Activated CD4-positive, alpha-beta memory T cell treated with anti-CD3 and anti-CD28 coated beads, Interleukin-2, amount 10 ng/mL, durations not matched to agents 7 days and 5 days (primary cell): ENCODE measurements at places on chromosomes 7 and 10.

- DNase-seq = no peak
These were observed 4.7 kb downstream of the C10orf88 start for GRCh38 chr10:122949296-122949695.

GRCh38 chr10:90470966-90471365, 386.9 kb downstream of the HTR7 start:
- no peak for DNase-seq

GRCh38 chr7:67753891-67754290, 757.3 kb downstream of the TYW1 start:
- no peak for DNase-seq

DNA sequence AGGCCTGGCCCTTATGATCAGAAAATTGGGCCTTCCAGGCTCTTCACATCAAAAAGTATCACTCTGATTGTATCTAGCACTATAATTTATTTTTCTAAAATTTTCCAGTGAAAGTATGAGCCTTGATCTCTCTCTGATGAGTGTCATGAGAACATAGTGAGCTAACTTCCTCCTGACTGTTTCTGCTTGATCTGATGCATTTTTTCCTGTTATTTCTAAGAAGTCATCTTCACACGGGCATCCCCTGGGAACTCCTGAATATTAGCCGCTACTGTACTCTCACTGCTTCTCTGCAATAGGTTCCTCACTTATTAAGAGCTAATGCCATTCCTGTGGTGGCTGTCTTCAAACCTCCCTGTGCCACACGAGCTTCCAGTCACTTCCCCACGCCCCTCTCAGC, 63.1 kb upstream of the ZPBP start:
- DNase-seq = no peak

DNA sequence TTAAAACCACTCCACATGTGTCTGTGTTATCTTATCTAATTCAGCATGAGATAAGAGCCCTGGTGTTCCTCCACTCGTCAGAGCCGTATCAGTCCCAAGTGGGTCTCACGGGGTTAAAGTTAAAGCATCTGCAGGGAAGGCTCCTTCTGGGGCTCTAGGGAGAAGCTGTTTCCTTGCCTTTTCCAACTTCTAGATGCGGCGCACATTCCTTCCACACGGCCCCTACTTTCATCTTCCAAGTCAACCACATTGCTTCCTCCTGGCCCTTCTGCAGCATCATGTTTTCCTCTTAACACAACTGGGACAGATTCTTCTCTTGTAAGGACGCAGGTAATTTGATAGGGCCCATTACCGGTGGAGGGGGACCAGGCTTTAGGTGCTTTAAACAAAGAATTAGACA, 620.1 kb upstream of the DPP6 start:
- no peak for DNase-seq

GRCh38 chr10:88389456-88389855, 193.7 kb downstream of the RNLS start:
- peak; percentile 20 for DNase-seq

DNA sequence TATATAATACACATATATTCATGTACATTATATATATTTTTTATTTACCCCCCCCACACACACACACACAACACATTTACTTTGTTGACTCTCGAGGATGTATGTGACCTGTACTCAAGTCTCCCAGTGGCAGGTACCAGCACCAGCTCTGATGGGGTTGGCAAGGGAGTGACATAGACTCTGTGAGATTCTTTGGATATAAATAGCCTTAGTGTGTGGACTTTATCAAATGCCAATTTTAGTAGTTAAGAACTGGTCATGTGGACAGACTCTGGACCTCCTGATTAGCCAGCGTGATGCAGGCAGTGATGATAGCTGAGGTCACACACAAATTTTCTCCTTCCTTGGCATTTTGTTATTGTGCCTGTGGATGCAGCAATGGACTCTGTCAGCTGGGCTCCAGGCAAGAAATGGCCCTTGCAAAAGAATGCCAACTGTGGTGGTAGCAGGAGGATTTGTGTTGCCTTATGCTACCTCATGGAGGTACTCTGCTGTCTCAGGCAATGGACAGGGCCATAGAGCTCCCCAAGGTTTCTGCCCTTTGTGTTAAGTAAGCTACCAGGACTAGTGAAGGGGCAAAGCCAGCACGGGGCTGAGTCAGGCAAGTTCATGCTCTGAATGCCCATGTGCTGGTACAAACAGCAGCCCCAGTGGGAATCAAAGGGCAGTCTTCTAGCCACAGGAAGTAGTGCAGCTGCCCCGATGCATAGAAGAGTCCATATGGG, 224.6 kb upstream of the ZWINT start:
- DNase-seq = no peak

GRCh38 chr7:149789101-149789500, 15.7 kb upstream of the ZNF467 start:
- DNase-seq = no peak

- no peak for DNase-seq
These were observed 99.6 kb downstream of the SVIL start for GRCh38 chr10:29535012-29535777.

- no peak for DNase-seq
These were observed 24.7 kb downstream of the ANTXRL start for GRCh38 chr10:46311501-46311951.

- DNase-seq = no peak
These were observed 73.3 kb upstream of the NANOS1 start for GRCh38 chr10:118955951-118956801.

DNA sequence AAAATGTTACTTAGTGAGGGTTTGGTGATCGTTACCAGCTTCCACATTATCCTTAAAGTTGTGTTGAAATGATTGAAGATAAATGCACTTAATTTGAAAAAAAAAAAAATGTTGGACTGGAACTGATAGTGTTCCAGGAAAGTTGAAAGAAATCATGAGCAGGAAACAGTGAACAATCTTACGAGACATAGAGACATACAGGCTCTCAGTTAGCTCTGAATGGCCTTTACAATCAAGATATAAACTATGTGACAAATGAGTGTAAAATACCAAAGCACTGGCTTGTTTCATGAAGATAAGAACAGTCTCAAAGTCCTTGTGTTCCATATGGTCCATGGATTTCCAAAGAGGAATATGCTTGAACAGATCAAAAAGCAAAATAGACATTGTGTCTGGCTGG, 430.1 kb upstream of the ETV1 start:
- DNase-seq = no peak

DNA sequence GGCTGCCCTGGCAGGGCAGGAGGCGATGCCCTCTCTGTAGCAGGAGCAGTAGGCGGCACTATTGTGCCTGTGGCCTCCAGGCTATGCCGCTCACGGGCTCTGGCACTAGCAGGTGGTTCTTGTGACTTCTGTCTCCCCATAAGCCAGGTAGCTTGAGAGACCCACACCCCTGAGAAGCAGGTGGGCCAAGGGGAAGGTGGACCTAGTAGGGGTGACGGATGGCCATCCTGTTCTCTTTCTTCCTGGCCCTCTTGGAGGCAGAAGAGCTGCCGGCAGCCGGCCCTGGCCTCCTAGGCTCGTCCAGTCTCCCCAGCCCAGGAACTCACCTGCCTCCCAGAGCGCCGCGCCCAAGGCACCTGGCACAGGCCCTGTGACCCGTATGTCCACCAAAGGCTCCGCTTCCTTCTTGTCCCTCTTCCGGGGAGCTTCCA, 15.4 kb downstream of the MMRN2 start:
- DNase-seq = no peak

DNA sequence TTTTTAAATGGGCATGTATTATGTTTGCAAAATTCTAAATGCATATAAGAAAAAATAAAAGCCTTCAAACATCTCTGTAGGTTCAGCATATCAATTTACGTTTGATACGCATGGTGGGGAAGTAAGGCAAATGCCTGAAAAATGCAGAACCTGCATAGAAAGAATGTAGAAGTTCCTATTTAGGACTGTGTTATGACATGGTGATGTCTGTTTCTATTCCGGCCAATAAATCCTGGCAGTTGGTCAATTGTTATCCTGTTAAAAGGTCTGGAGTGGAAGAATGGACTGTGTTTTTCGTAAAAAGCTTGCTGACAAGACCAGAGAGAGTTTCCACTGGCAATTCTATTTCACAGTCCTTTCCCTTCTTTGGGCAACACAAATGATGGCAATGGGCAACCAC, 49.6 kb upstream of the CAV2 start:
- DNase-seq = no peak

GRCh38 chr10:132452216-132452650, 55.2 kb downstream of the PWWP2B start:
- DNase-seq = no peak

DNA sequence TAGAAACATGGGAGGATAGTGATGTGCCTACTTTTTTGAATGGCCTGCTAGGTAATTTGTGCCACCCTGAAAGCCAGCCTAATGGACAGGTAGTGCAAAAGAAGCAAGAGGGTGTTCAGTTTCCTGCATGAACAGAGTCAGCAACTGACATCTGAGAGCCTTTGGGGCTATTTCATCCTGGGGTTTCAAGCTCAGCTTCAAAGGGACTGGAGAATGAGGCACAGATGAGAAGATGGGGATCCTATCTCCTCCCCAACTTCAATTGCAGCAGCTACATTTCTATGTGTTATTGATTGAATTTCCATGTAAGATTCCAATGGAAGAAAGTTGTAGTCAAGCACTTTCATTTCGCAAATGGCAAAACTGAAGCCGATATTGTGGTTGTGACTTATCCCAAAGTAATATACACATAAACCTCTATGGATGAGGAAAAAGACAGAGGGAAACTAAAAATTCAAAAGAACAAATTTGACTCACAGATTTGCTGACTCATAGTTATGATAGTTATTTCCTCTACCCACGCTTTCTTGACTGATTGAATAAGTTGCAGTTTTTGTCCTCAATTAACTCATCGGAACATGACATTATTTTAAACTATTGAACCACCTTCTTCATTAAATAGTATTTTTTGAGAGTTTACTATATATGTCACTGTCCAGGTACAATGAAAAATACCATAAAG, 42.6 kb upstream of the NRP1 start:
- no peak for DNase-seq

DNA sequence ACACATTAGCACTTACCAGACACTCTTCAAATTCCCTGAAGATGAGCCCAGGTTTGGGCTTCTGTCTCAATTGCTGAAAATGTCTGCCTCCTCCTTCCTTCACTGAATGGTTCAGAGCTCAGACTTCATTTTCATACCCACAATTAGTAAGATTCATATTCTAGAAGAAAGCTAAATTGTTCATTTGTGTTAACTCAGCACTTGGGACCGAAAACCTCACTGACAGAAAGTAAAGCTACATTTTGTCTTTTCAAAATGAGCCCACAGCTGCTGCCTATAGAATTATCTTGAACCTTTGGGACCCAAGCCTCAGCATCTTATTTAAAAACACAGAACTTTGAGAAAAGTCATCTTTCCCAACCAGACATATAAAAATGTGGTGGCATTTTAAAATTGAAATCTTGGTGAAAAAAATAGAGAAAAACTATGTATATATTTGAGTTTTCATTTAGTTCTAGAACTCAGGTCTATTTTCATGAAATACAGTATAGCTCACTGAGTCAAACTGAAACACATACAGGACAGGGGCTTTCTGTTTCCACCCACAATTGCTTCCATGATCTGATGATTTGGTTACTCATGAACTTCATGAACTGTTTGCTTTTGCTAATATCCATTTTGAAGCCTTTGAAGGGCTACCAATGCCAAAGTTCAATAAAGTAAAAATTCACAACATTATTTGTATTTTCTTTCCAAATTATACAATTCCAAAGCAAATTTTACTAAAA, 119.1 kb upstream of the PFKP start:
- no peak for DNase-seq

GRCh38 chr10:122347170-122347841, 27.2 kb upstream of the PLEKHA1 start:
- no peak for DNase-seq

DNA sequence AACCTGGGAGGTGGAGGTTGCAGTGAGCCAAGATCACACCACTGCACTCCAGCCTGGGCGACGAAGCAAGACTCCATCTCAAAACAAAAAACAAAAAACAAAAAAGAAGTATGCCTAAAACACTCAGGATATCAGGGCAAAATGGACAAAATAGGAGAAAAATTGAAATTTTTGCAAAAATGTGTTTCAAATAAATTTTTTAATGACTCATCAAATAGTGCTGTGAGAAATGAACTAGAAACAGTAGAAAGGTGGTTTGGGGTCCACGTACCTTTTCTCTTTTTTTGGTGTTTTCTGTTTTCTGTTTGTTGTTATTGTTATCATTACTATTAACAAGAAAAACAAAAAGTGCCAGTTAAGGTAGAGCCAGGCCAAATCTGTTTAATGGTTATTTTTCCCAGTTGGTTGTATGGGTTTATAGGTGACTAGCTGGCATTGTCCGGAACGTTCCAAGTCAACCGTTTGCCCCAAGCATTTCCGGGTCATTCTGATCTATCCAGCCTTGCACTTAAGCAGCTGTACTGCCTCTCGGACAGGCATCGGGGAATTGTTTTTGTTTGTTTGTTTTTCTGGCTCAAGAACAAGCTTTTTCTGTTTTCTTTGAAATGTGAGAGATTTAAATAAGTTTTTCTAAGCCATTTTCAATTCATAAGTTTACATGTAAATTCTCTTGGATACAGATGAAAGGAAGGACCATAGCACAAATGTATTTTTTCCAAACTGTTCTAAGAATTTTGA, 157.0 kb upstream of the NEBL start:
- no peak for DNase-seq

DNA sequence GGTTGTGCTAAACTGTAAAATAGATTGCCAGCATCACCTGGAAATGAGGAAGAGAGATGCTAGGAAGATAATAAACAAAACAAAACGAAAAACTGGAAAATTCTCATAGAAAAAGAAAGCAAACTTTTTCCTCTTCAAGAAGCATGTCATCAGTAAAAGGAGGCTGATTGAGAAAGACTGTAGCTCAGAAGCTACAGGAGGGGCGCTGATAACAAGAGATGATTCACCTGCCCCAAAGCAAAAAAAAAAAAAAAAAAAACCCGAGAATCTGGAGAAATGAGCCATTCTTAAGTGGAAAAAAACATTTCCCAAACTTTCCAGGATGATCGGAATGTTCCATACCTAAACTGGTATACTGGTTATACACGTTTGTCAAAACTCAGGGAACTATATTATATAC, 130.5 kb upstream of the C1QL3 start:
- DNase-seq = no peak

DNA sequence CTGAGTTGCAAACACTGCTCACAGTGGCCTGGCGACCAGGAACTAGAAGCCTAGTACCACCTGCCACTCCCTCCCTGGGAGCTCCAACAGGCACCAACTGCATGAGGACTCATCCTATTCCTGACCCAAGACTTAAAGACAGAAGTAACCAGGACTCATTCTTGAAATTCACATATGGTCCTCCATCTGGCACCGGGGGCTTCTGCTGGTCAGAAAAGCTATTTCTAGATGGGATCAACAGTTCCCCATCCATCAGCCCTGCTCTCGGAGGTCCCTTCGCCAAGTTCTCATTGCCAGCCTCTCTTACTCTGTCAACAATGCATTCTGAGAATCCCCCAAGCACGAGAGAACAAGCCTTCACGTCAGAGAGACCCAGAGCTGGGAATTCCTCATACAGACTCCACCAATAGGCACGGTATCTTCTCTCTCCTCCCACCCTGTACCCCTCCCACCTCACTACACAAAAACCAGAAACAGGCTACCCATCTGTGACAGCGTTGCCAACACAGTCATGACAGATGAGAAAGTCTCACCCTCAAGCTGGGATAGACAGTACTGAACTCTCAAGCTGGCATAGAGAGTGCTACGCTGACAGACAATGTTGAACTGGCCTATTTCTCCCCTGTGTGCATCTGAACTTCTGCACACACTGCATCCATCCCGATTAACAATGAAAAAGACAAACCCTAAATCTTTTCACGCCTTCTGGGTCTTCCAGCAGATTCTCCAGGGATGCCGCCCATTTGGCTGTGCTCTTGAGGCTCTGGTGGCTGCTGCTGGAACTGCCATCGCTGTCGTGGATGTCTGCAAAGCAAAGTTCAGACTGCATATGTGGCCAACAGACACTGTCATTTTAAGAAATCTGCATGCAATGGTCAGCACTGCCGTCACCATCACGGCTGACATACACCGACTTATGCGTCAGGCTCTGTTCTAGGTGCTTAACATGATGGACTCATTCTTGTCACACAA, 15.6 kb downstream of the RGS10 start:
- no peak for DNase-seq
